Stimulated activated CD8-positive, alpha-beta memory T cell treated with anti-CD3 and anti-CD28 coated beads, Interleukin-4, amount 100 ng/mL, for 4 hours (primary cell): ENCODE measurements at places on chromosomes 12 and 14.

GRCh38 chr12:108789546-108789945 lies 58.2 kb upstream of the CORO1C start:
- no peak for DNase-seq

DNA sequence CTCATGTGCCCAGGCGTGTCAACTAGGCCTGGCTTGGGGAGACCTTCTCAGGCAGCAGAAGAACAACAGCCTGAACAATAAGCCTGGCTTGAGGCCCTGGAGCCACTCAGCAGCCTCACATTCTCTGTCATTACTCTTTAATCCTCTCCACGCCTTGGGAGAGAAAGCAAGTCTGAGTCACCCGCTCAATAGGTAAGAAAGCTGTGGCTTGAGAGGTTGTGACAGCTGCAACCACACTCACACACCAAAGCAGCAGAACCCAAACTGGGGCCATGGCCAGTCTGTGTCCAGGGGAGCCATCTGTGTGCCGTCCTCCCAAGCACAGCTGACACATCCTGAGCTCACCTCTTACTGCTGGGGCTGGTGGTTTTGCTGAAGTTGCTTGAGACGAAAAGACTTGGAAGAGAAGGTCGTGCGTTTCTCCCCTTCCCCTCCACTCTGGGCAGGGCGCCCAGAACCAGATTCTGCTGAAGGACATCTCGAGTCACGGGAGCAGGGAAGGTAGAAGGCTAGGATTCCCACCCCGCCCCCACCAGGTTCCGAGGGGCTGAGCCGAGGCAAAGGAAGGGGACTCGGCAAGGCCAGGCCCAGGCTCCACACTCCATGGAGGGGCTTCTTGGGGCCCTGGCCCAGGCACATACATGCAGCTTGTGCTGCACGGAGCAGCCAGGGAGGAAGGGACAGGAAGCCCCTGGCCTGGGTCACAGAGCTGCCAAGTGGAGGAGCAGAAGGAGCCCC lies 5.5 kb downstream of the TMEM63C start:
- DNase-seq: no peak

- DNase-seq: no peak
Observed at GRCh38 chr12:52871291-52872039, 22.7 kb upstream of the KRT78 start.

DNA sequence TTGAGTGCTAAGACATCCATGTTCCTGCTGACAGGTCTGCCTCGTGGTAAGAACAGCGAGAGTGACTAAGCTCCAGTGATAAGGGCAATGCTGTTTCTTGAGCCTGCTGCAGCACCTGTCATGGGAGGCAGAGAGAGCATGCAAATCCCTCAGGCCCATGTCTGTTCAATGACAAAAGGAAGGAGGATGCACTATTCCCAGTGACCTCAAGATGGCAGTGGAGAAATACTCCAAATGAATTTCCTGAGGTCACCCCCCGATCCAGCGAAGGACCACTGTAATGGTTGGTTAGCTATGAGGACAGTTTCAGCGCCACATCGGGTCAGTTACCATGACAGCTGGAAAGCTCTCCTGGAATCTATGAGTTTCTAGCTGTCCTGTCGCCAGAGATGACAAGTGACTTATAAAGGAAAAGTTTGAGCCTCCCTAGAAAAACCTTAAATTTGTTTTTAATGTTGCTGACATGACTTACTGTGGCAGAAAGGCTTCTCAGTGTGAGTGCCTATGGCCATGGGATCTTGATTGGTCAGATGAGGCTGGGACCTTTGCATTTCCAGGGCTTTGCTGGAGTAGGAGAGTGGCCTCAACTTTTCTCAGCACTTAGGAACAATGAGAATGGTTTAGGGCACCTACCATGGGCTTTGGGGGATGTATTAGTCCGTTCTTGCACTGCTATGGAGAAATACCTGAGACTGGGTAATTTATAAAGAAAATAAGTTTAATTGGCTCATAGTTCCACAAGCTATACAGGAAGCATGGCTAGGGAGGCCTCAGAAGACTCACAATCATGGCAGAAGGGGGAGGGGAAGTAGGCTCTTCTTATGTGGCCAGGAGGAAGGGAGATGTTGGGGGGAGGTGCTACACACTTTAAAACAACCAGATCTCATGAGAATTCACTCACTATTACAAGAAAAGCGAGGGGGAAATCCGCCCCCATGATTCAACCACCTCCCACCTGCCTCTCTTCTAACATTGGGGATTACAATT lies 88.0 kb upstream of the TMEM260 start:
- DNase-seq: no peak

- DNase-seq: no peak
Observed at GRCh38 chr14:23164250-23164649, 19.2 kb downstream of the SLC7A8 start.

GRCh38 chr14:91035855-91036254 lies 24.6 kb downstream of the RPS6KA5 start:
- no peak for DNase-seq

DNA sequence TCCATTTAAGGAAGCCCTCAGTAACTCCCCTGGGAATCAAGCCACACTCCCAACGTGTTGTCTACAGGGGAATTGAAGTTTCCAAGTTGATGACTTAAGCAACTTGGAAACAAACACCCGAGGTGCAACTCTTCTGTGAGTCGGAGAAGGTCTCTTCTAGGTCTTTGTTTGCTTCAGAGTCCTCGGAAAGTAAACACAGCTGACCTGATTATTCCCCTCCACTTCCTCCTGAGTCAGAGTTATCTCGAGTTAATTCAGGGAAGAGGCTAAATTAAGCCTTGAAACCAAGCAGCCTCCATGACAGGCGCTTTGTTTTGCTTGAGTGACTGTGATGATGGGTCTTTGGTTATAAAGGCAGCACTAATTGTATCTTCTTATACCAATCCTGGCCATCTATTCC lies 41.8 kb downstream of the TUNAR start:
- DNase-seq: no peak

- no peak for DNase-seq
Observed at GRCh38 chr12:4977102-4977501, 66.6 kb upstream of the KCNA5 start.

DNA sequence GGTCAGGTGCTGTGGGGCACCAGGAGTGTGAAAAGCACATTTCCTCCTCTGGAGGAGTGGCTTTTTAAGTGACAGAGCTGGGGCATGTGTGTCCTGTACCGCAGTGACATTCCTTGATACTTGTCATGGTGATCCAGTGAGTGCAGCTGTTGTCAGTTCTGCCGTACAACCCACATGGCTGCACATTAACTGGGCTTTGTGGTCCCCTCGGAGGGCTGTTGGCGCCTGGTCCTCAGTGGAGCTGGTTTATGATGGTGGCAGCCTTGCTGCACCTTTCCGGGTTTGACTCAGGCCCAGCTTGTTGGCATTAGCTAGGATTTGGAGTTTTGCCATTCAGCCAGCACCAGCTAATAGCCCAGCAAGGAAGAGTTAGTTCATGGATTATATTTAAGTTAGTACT lies 77.0 kb downstream of the SLC25A47 start:
- DNase-seq: no peak

DNA sequence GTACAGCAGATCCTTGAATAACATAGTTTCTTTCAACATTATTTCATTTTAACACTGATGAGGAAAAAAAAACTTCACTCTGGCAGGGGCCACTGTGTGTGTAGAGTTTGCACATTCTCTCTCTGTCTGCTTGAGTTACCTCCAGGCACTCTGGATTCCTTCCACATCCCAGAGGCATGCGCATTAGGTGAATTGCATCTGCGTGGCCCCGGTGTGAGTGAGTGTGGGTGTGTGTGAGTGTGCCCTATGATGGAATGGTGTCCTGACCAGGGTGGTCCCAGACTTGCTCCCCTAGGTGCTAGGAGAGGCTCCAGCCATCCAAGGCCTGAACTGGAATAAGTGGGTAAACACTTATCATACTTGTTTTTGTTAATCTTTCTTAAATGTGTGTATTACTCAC lies 90.6 kb upstream of the LRIG3 start:
- DNase-seq: no peak

DNA sequence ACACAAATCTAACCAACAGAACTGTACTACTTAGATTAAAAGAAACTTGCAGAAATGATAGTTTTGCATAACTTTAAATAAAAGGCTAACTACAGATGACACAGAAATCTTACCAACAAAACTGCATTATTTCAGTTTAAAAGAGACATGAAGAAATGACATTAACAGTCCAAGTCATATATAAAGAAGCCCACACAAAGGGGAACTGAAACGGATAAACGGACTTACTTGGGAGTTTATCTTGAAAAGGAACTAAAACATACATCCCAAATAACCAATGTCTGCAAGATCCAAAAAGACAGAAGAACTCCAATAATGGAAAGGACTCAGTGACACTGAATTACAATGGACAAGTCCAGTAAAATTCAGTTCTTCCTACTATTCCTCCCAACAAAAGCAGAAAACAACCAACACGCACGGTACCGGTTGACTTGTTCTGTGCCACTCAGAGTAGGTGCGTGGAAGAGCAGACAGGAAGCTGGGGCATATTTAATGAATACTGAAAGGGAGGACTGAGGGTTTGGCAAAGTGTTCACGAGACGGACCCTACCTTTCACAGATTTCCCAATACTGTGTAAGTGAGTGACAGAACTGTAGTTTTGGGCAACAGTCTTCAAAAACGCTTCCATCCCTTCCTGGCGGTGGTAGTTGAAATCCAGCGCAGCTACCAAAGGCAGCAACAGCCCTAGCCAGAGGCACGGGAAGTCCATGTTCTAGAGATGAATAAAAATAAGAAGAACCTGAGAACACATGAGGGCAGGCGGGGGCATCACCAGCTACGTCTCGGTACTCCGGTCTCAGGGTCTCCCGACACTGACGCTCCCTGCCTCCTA lies 627 bp downstream of the CPM start:
- DNase-seq: no peak

DNA sequence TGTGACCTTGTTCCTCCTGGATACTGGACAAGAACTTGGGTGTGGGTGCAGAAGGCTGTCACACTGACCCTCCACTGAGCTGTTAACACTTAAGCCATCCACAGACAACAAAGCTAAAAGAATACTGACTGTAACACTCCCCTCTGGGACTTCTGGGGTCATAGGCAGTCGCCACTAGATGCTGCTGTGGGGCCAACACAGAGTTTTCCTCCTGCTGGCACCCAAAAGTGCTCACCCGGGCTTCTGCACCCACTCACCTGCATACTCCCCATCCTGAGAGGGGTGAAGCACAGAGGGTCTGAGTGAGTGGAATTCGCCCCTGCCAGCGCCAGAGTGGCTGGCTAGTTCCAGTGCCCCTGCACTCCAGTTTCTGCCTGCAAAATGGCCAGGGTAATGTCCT lies 422.4 kb upstream of the LMO3 start:
- no peak for DNase-seq

GRCh38 chr12:19236656-19237055 lies 107.1 kb downstream of the PLEKHA5 start:
- DNase-seq: no peak

DNA sequence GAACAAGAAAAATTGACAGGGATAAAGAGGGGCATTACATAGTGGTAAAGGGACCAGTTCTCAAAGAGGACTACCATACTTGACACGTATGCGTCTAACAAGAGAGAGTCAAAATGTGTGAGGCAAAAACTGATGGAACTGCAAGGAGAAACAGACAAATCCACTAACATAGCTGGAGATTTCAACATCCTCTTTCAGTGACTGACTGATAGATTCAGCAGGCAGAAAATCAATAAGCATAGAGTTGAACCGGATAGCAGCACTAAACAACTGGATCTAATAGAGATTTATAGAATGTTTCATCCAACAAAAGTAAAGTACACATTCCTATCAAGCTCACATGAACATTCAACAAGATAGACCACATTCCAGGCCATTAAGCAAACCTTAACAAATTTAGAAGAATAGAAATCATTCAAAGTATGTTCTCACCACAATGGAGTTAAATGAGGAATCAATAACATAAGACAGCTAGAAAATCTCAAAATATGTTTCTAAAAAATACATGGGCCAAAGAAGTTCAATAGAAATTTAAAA lies 16.1 kb upstream of the CRACR2A start:
- no peak for DNase-seq

DNA sequence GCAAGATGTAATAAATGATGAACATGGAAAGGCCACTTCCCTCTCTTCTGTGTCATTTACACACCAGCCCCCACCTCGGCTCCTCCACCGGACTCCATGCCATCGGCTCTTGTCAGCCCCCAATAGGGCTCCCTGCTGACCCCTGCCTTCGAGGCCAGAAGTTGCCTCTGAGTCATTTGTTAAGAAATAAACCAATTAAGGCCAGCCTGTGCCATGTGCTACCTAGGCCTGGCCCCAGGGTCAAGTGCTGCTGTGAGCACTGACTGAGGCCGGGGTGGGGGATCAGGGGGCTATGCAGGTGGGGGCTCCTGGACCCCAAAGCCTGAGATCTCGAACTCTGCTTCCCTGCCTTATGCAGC lies 53.2 kb downstream of the TESC start:
- DNase-seq: no peak

- DNase-seq: no peak
Observed at GRCh38 chr14:68260121-68260520, 440.5 kb downstream of the RAD51B start.

- DNase-seq: peak; percentile 43
Observed at GRCh38 chr12:108884116-108885012, 4.5 kb downstream of the DAO start.

GRCh38 chr12:23556661-23557060 lies 392.8 kb downstream of the SOX5 start:
- no peak for DNase-seq

DNA sequence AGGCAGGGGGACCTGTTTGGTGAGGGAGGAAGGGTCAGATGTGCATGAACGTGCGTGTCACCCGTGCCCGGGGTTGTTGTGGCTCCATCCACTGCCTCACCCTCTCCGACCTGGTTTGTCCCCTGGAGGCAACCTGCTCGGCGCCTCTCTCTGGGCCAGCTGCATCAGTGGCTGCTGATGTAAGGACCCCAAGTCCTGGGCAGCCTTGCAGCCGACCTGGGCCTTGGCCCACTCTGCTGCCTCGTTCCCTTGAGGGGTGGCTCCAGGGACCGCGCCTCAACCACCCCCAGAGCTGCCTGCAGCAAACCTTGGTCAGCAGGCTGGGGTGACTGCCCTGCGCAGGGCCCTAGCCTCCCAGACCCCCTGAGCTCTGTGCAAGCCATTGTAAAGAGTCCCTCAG lies 351.7 kb downstream of the TMEM121 start:
- no peak for DNase-seq

DNA sequence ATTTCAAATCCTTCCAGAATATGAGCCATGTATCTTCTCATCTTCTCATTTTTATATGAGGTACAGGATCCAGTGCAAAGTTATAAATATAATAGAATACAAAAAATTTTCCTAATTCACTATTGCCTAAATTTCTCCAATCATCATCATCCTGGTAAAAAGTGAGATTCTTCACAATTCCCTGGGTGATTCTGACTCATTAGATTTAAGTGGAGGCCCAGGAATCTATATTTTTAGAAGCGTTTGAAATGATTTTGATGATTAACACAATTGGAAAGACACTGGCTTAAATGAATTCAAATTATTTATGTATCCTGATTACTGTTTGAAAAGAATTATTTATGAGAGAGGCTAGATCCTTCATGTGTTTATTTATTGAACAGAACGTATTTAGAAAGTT lies 380.3 kb upstream of the PDE3A start:
- DNase-seq: no peak

DNA sequence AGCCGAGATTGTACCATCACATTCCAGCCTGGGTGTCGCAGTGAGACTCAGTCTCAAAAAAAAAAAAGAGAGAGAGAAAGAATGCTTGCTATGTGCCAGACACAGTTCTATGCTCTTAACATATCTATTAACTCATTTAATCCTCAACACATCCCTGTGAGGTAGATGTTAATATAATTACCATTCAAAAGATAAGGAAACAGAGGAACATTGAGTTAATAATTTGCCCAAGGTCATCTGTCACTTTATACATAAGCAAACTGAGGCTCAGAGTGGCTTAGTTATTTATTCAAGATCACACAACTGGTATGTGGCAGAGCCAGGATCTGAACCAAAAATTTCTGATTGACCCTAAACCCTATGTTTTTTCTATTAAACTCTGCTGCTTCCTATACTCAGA lies 116.1 kb upstream of the BCAT1 start:
- DNase-seq: no peak
